ENCODE measurements at places on chromosomes 1 and 21.

DNA sequence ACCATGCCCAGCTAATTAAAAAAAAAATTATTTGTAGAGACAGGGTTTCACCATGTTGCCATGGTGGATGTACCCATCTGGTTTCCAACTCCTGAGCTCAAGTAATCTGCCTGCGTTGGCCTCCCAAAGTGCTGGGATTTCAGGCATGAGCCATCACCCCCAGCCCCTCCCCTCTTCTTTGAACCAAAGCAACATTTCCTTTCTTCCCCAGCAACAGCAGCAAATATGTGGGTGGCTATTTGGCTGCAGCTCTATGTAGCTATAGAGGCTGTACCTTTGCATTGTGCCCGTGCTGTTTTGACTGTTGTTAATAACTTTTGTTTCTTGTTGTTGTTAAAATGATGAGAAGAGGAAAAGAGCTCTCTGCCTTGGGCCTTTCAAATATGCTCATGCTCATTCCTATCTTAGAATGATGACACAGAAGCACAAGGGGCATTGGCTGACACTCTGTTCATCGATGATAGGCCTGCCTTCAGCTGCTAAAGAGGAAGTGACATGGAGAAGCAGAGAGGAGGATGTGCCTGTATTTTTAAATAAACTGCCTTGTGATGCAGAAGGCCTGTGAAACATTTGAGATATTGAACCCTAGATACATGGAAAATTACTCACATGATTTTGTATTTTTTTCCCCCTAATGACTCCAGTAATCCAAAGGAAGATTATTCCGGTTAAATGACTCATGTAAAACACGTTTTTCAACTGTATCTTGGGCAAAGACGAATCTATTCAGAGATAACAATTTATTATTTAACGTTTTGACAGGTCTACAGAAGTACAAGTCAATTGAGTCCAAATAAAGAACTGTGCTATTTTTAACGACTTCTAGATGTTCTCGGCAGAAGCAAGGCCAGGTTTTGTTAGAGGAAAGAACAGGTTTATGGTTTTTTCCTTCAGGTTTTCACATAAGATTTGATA, 20.5 kb upstream of the XPR1 start:
- no peak overlapping the region for H3K27ac ChIP-seq
- H3K4me1 ChIP-seq: peaks cover 20% of the 10 kb centered on the region
- no peak for DNase-seq
- no peaks in the 10 kb centered on the region for H3K27me3 ChIP-seq
- no peak overlapping the region for H3K4me3 ChIP-seq

GRCh38 chr1:86757272-86757984, 53.1 kb downstream of the SH3GLB1 start:
- DNase-seq: no peak
- no peaks in the 10 kb centered on the region for H3K4me1 ChIP-seq
- H3K27me3 ChIP-seq: peaks cover 5% of the 10 kb centered on the region
- no peak overlapping the region for H3K4me3 ChIP-seq

DNA sequence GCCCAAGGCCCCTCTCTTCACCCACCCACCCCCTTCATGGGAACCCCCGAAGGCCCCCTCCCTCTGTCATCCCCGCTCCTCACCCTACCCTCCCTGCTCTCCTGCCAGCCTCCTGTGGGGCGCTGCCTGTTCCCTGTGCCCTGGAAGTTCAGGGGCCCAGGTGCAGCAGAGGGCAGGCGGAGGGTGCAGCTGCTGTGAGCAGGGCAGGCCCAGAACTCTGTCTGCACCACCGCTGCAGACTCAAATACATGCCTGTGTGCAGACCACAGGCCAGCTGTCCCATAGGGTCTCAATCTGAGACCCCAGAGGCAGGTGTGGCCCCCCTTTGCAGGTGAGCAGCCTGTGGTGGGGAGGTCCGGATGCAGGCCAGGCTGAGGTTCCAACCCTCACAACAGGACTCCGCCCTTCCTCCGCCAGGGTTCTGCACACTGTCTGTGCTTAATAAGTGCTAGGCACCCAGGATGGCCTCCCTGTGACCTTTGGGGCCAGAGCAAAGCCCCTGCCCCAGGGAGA, 62.5 kb downstream of the WNT9A start:
- no peak for DNase-seq
- no peaks in the 10 kb centered on the region for H3K36me3 ChIP-seq
- peaks cover 19% of the 10 kb centered on the region for H3K27me3 ChIP-seq

DNA sequence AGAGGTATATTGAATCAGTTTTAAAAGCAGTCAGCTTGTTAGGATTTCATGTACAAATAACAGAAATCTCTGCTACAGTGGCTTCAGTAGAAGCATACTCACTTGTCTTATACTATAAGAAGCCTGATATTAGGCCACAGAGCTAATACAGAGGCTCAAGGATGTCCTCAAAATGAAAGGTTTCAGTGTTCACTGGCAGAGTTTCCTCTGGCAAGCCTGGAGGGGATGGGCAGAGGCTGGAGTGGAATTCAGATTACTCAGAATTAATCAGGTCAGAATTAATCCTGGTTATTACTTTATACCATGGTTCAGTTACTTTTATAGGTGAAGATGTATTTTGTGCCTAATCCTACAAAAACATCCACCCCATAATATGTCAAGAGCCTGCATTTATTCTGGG, 520.5 kb downstream of the USP25 start:
- peaks cover 20% of the 10 kb centered on the region for H3K36me3 ChIP-seq
- no peak overlapping the region for H3K4me3 ChIP-seq
- H3K27me3 ChIP-seq: no peaks in the 10 kb centered on the region
- peak overlapping the region; percentile 58 for H3K27ac ChIP-seq
- no peak for DNase-seq
- H3K4me1 ChIP-seq: peaks cover 6% of the 10 kb centered on the region

DNA sequence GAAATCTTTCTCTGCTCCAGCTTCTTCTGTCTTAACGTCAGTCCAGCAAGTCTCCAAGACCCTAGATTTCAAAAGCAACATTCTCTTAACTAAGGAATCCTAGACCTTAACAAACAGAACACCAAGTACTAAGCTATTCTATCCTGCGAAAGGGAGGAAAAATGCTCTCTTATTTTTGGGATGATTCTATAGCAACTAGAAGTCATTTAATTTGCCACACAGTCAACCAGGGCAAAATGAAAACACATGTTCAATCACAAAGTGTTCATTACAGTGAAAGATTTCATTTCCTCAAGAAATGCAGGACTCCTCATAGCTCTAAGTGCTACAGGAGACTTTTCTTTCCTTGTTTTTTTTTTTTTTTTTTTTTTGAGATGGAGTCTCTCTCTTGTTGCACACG, 36.2 kb upstream of the DOCK7 start:
- H3K4me1 ChIP-seq: peaks cover 67% of the 10 kb centered on the region
- no peaks in the 10 kb centered on the region for H3K36me3 ChIP-seq
- no peaks in the 10 kb centered on the region for H3K27me3 ChIP-seq
- DNase-seq: no peak
- H3K27ac ChIP-seq: peak overlapping the region; percentile 67

GRCh38 chr1:168608796-168609715, 32.7 kb downstream of the XCL1 start:
- no peaks in the 10 kb centered on the region for H3K27me3 ChIP-seq
- H3K4me3 ChIP-seq: no peak overlapping the region
- no peak for DNase-seq

DNA sequence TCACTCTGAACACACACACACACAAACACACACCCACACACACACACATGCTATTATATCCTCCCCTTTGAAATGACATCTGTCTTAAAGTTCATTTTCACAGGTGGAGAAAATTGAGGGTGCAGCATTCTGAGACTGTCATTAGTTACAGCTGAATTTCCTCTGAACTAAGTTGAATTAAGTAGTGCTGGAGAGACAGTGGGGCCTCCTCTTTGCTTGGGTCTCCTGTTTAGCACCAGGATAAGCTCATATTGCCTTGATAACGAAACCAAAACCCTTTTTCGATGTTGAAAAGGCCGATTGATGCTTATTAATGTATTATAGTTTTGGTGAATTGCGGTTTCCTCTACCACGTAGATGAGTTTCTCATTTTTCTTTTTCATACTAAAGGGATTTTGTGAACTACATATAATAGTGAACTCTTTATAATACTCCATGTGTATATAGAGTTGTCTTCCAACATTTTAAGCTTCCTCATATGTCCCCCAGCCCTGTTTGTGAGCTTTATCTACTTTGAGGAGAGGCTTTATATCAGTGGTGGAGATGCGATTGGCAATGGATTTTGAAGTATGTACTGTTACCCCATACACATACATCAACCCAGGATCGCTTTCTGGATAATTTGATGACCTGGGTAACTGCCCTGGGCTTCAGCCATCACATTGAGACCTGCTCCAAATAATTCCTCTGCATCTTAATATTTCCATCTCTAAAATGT, 17.4 kb downstream of the DYNLT5 start:
- H3K27ac ChIP-seq: no peak overlapping the region
- H3K4me3 ChIP-seq: no peak overlapping the region
- no peak for DNase-seq

DNA sequence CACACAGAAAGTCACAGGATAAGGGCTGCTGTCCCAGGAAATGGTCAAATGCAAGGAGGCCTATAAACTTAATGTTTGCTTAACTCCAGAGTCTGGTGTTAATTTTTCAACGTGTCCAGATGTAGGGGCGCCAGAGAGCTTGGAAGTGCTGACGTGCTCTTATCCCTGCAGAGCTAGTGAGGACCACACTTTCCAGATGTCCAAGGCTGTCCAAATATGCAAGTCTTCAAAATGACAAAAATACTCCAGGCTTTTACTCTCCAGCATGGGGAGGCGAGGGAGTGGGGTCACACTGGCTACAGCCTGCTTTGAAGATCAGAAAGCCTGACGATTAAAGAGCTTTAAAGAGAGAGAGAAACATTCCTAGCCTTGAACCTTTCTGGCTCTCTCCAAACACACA, 57.6 kb downstream of the ABCA4 start:
- no peak overlapping the region for H3K4me3 ChIP-seq
- H3K4me1 ChIP-seq: peaks cover 10% of the 10 kb centered on the region
- H3K27ac ChIP-seq: no peak overlapping the region

GRCh38 chr1:227362039-227362438, 43.7 kb upstream of the CDC42BPA start:
- no peak for DNase-seq
- H3K4me1 ChIP-seq: peaks cover 16% of the 10 kb centered on the region
- no peak overlapping the region for H3K4me3 ChIP-seq
- no peaks in the 10 kb centered on the region for H3K27me3 ChIP-seq
- H3K36me3 ChIP-seq: no peaks in the 10 kb centered on the region

- peak overlapping the region; percentile 86 for H3K4me3 ChIP-seq
- H3K27ac ChIP-seq: peak overlapping the region; percentile 79
- H3K4me1 ChIP-seq: peaks cover 40% of the 10 kb centered on the region
- H3K27me3 ChIP-seq: no peaks in the 10 kb centered on the region
- no peaks in the 10 kb centered on the region for H3K36me3 ChIP-seq
Measured at GRCh38 chr1:158999316-159000069, 10.2 kb upstream of the IFI16 start.

DNA sequence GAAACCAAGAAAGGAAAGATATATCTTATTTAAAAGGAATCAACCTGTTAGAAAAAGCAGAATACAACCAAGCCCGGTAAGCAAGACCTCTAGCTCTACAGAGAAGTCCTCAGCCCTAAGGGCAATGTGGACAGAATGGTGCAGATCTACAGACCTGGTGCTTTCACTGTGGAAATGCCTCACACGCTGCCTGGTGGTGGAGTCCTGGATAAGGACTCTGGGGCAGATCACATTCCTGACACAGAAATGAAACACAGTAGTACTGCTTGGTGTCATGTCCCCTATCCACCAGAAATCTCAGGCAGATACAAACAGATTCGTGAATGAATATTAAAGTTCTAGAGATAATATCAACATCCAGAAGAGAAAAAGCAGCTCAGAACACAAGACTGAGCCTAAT, 6.8 kb downstream of the CNN3 start:
- peak overlapping the region; percentile 76 for H3K27ac ChIP-seq
- no peak for DNase-seq
- peak overlapping the region; percentile 39 for H3K4me3 ChIP-seq

- H3K27ac ChIP-seq: no peak overlapping the region
- no peaks in the 10 kb centered on the region for H3K36me3 ChIP-seq
- H3K27me3 ChIP-seq: no peaks in the 10 kb centered on the region
- no peak overlapping the region for H3K4me3 ChIP-seq
Measured at GRCh38 chr1:53669621-53670191, 69.3 kb downstream of the GLIS1 start.

DNA sequence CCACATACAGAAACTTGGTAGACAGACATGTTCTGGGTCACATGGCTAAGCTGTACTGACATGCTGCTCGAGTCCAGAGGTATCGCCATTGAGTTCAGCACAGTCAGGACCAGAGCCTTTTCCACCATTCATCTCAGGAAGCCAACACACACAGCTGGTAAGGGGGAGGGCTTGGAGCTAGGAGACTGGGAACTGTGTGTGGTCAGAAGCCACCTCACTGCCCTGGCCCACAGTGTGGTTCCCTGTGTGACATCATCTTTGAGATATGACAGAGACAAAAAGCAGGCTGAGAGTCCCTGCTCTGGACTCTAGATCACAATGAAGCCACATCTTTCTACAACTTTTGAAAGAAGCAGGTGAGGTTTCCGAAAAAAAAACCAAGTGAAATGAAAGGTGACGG, 107.2 kb downstream of the SIM2 start:
- H3K27ac ChIP-seq: no peak overlapping the region
- H3K4me3 ChIP-seq: no peak overlapping the region
- H3K36me3 ChIP-seq: no peaks in the 10 kb centered on the region
- no peaks in the 10 kb centered on the region for H3K4me1 ChIP-seq
- H3K27me3 ChIP-seq: no peaks in the 10 kb centered on the region
- DNase-seq: no peak

DNA sequence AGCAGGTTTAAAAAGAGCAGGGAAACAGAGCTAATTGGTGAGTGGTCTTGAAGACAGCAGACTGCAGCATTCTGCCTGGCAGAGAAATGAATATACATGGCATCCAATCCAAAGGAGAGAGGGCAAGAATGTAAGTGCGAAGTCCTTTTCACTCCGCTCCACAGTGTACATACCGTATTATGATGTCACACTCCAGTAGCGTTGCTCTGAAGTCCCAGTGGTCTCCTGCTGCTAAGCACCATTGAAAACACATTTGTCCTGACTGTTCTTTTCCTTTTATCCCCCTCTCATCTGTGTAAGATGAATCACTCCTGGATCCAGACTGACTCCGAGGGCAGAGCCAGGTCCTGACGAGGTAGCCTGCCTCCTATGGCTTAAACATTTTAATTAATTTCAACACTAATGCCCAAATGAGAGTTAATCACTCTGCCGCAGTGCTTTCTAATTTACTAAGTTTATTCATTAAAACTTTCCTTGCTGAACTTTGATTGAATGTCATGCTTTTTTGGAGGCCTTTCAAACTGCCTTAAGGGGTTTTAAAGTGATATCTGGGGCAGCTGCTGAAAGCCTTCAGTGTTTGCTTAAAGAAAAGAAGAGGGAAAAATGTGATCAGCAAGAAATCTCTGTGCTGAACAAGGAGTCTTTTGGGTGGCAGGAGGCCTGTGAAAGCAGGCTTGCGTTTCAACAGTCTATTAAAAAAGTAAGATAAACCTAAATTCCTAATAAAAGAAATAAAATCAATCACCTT, 227.2 kb downstream of the ATG4C start:
- peak overlapping the region; percentile 11 for H3K4me3 ChIP-seq
- no peak for DNase-seq
- H3K27me3 ChIP-seq: peaks cover 4% of the 10 kb centered on the region
- peak overlapping the region; percentile 51 for H3K27ac ChIP-seq

- H3K27me3 ChIP-seq: peaks cover 4% of the 10 kb centered on the region
- H3K4me1 ChIP-seq: no peaks in the 10 kb centered on the region
- no peaks in the 10 kb centered on the region for H3K36me3 ChIP-seq
- no peak for DNase-seq
- no peak overlapping the region for H3K27ac ChIP-seq
Measured at GRCh38 chr21:34728479-34728878, 59.7 kb downstream of the CLIC6 start.

- H3K4me1 ChIP-seq: no peaks in the 10 kb centered on the region
- no peaks in the 10 kb centered on the region for H3K27me3 ChIP-seq
- H3K27ac ChIP-seq: no peak overlapping the region
- H3K4me3 ChIP-seq: no peak overlapping the region
- no peaks in the 10 kb centered on the region for H3K36me3 ChIP-seq
Measured at GRCh38 chr1:173016419-173016818, 34.3 kb downstream of the TNFSF18 start.
